ENCODE measurements at places on chromosomes 3 and 15.

DNA sequence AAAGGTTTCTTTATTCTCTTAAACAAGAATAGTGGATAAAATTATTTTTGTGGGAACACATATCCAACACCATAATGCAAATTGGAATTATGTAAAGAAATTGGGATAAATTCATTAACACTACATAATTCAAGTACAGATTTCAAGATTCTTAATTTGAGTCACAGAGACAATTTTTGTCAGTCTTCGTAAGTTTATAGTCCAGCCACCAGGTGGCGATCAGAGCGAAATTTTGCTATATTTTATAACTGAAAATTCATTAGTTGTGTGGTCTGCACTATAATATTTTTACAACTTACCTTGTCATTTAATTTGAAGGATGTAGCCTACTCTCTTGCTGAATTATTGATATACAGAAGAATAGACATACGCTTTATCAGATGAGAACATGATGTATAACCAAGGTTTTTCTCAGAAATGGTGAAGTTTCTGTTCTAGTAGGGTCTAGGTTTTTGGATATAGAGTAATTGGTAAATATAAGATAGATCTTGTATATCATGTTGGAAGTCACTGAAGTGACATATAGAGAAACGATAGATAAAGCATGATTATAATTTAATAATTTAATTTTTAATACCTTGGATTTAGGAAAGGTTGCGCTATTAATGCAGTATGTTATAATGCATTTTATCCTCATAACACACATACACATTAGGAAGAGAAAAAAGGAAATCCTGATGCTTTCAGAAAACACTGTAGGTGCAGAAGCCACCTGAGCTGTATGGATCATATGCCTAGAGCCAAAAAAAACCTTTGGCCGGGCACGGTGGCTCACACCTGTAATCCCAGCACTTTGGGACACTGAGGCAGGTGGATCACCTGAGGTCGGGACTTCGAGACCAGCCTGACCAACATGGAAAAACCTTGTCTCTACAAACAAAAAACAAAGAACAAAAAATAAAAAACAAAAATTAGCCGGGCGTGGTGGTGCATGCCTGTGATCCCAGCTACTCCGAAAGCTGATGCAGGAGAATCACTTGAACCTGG, 31.7 kb downstream of the PLSCR4 start:
- DNase-seq, result peak; percentile 32

GRCh38 chr3:19489936-19490335, 341.6 kb downstream of the KCNH8 start:
- no peak for DNase-seq

- no peak for DNase-seq
These were observed 3.4 kb downstream of the DYNLT2B start for GRCh38 chr3:196314597-196314996.

GRCh38 chr15:89358435-89358754, 23.8 kb upstream of the POLG start:
- DNase-seq, result no peak

DNA sequence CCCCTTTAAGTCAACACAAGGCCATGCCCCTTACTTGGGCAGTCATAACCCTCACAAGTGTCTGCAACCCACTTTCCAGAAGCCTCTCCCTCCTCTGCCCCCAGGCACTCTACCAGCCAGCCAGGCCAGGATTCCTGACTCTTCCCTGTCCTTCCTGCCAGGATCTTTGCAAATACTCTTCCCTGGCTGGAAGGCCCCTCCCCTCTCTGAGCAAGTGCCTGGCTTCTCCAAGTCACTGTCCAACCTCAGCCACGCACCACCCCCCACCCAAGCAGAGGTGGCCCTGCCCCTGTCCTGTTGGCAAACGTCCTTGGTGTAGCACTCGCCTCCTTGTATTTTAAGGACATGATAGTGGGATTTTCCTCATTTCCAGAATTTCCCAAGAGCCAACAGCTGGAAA, 54.7 kb upstream of the USP3 start:
- no peak for DNase-seq
